ENCODE measurements at places on chromosomes 1 and 21.
A peak's percentile ranks its signal among the peaks of the same experiment; 100 is the strongest.

- peak; percentile 50 for DNase-seq
Measured at GRCh38 chr1:116710420-116711262, 43.1 kb upstream of the IGSF3 start.

GRCh38 chr21:25002676-25003075, 604.6 kb downstream of the MRPL39 start:
- no peak for DNase-seq

- DNase-seq = peak; percentile 25
Measured at GRCh38 chr1:42777852-42778251, 6.9 kb upstream of the TMEM269 start.

GRCh38 chr1:200673952-200674823, 4.5 kb upstream of the DDX59 start:
- DNase-seq = no peak

GRCh38 chr1:23902321-23903278, 10.6 kb downstream of the CNR2 start:
- peak; percentile 7 for DNase-seq

DNA sequence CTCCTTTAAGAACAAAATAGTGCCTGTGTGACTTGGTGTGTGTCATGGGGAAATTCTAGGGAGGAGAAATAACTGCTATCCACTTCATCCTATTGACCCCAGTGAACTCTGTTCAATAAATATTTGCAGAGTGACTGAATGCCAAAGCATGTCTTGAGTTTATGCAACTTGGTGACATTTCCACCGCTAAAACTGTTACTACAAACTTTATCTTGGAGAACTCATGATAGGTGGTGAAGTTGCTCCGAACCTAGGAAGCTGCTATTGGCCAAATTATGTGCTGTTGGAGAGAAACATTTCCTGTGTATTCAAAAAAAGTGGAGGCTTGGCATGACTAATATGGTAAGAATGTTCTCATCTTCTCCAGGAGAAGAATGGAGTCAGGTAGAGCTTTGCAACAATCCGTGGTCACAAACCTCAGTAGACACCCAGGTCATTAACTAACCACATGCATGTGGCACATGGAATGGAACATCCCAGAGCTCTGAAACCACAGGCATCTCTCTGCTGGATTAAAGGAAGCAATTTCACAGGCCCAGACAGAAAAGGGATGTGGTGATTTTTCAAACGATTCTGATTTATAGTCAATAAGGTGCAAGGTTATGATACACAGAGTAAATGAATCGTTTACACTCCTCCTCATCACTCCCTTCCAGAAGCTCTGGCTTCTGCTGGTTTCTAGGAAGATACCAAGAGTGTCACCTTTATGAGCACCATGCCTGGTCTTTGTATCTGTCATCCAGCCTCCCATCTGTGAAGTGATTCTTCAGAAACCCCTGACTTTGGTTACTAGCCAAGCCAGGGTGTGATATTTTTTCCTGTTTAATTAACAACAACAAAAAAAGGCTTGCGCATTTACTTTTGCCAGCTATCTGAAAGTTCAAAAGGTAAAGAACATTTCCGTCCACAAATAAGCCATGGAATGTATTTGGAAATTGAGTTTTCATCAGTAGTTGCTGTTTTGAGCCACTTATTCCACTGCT, 361.1 kb downstream of the TGFB2 start:
- no peak for DNase-seq

GRCh38 chr1:35316264-35316663, 47.8 kb downstream of the ZMYM4 start:
- DNase-seq = no peak

GRCh38 chr1:60978421-60979357, 103.7 kb upstream of the NFIA start:
- DNase-seq = no peak

DNA sequence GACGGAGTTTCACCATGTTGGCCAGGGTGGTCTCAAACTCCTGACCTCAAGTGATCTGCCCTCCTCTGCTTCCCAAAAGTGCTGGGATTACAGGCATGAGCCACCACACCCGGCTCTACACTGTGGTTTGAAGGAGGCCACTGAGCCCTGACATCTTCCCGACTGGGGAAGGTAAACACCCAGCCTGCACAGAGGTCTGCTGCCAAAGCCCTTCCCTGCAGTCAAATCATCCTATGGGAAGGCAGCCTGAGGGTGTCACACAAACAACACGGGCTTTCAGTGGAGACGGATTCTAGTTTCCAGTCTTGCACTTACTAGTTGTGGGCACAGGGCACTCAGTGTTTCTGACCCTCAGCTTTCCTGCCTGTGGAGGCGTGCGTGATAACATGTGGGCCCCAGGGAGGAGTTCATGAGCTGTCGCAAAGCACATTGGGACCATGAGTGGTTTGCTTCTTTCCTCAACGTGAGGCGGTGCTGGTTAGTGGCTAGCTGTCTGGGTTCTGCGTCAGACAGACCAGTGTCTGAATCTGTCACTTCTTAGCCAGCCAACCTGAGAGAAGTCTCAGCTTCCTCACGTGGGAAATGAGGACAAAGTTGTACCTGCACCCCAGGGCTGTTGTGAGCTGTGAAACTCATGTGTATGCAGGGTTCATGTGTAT, 21.5 kb upstream of the OPRD1 start:
- DNase-seq = no peak

DNA sequence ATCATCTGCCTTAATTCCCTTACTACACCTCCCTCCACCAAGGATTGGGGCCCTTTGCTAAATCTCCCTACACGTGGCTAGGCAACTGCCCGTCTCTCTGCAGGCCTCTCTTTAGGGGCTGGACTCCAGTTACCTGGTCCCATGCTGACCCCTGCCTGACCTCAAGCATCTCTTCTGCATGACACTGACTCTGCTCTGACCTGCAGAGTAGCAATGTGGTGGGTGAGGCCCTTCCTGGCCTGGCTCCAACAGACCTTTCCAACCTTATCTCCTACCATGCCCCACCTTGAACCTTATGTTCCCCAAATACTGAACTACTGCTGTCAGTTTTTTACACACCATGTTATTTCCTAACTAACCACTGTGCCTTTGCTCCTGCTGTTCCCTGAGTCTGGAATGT, 45.9 kb upstream of the EPS15 start:
- DNase-seq = no peak

GRCh38 chr1:83910461-83910860, 88.5 kb downstream of the TTLL7 start:
- no peak for DNase-seq

DNA sequence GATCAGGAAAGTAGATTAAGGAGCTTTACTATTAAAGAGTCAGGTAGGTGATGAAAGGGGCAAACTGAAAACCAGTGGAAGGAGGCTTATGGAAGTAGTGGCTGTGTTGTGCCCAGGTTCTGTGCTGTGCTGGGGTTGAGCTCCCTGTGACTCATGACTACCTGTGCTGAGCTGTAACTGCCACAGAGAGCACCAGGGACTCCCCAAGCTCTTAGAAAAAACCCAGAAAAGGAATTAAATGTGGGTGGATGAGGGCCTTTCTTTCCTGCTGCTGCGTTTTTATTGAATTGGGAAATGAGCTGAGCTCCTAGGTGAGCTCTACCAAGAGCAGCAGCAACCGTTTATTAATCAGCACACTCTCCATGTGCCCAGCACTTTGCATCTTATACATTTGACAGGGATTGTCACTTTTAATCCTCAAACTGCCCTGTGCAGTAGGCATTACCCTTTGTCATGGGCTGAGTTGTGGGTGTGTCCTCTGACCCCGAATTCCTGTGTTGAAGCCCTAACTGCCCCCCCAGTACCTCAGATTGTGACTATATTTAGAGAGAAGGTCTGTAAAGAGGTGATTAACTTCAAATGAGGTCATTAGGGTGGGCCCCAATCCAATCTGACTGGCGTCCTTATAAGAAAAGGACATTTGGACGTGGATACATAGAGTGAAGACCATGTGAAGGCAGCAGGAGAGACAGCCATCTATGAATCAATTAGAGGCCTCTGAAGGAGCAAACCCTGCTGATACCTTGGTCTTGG, 65.4 kb downstream of the AK4 start:
- DNase-seq = no peak

DNA sequence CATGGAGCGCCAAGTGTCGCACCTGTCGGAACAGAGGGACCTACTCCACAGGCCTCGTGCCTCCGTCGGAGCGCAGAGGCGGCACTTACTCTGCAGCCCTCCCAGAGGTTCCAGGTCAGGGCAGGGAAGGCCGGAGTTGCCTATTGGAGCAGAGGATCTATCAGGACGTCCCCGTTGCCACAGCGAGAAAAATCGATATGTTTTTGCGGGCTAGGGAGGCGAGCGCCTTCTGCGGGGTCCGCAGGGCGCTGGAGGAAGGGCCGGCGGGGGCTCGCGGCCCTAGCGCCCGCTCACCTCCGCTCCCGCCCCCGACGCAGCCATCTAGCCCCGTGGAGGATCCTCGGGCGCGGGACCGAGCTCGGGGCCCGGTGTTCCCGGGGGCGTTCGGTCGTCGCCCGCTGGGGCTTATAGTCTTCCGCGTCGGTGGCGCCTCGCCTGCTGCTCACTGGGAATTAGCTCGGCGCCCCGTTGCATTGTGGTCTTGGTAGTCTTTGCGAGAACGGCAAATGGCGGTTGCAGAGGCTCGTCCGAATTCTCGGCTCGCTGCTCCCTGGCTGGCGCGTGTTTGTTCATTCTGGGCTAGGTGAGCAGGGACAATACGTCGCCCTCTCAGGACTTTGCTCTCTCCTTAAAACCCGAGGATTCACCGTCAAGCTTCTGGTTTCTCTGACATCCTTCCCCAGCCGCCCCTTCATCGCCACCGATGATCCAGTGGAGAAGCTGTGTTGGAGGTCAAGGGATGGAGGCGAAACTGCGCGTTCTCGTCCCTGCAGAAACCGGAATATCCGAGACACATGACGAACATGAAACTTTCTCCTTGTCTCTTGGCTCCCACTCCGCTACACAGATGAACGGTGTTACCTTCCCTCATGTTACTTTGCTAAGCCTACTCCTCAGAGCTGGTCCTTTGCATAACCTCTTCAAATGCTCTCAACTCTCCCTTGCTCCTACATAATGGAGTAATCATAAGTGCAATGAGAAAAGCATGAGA, at the start of gene JTB:
TSS of gene JTB (minus strand) at position 425 of the 991 bp plus-strand sequence. CDS start at position 3, 422 bp downstream.
- DNase-seq = peak; percentile 97

- DNase-seq = no peak
Measured at GRCh38 chr1:22567994-22568393, 4.7 kb downstream of the EPHA8 start.

GRCh38 chr1:247111700-247112478, 7.7 kb upstream of the ZNF669 start:
- DNase-seq = peak; percentile 43

DNA sequence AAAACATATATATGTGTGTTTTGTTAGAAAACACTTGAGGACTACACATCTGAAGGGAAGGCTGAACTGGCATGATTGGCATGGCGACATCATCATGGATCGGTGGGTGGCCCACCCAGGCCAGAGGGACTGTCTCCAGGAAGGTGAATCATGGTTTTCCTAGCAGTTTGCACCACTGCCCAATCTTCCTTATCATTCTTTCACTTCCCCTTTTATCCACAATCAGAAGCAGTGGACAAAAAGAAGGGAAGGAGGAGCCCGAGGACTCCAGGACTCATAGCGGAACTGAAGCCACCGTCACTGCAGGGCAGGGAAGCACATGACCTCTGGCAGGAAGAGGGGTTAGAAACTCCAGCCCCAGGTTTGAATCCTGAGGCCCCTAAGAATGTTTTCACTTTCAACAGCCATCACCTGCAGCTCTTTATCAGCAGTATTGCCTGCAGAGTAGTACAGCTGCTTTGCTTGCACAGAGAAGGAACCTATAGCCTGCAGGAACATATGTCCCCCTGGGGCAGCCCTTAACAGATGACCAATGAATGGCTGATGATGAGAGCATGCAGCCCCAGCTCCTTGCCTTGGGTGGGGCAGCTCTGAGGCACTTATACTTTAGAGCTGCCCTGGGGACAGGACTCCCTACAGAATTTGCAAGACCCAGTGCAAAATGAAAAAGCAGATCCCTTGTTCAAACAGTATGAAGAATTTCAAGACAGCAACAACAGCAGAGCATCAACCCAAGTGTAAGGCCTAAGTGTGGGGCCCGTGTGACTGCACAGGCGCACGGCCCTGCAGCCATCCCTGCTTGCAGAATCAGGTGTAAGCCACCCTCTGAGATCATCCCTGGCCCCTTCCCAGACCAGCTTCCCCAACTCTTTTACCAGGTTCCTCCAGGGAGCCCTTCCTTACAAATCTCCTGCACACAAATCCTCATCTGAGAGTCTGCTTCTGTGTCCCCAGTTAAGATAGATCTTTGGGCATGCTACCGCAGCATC, 241.8 kb upstream of the IRF2BP2 start:
- DNase-seq = no peak

DNA sequence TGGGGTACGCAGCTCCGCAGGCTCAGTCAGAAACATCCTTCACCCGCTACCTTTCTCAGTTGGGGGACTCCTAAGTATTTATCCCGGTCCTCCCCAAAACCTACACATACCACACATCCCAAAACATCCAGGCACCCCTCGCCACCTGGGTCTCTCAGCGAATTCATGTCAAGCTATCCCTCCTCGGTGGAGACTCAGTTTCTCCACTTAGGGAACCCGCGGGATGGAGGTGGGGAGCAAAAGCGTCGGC, 1.3 kb upstream of the ZBTB7B start:
- no peak for DNase-seq

GRCh38 chr1:173020138-173020750, 30.5 kb downstream of the TNFSF18 start:
- no peak for DNase-seq

DNA sequence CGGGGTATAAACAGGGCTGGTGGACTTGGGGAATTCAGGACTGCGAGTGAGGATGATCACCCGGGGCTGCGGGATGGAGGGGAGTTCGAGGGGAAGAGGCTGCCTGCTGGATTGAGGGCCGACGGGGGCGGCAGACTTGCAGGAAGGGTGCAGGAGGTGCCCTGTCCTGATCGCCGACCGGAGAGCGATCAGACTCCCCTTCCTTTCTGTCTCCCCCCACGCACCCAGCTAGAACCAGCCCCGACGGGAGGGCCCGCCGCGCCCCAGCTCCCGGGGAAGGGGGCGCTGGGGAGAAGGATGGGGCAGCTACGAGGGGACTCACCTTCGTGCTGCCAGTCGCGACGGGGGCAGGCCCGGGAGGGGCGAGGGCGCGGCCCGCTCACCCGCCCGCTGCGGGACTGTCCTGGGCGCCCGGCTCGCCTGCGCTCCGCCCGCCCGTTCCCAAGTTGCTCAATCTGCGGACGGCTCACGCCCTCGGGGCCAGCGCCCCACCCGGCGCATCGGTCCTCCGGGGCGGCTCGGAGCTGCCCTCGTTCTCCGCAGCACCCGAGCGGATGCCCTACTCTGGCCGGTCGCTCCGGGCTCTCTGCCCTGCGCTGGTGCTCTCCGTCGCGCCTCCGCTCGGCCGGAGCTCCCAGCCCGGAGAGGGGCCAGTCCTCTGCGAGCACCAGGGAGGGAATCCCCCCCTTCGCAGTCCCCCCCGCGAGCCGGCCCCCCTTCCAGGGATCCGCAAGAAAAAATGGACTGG, at the start of gene RSPO1:
TSS of gene RSPO1 (minus strand) at position 649 of the 748 bp plus-strand sequence. CDS start 5,231 bp downstream, outside the sequence.
- peak; percentile 6 for DNase-seq

DNA sequence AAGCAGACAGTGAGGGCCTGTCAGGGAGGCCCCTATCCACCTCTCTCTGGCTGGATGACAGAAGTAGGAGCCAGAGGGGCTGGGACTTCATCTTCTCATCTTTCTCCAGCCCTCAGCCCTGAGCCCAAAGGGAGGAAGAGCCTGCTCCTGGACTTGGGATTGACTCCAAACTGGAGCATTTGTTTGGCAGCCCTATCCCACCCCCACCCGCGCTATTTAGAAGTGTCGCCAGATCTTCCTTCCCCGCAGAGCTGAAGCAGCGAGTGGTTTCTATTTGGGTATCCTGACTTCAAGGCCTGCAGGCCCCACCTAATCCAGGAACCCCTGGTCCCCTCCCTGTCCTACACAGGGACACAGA, 9.6 kb downstream of the NES start:
- no peak for DNase-seq

All from NCI-H345 (cell line).